ENCODE measurements at places on chromosomes 16 and 17.

GRCh38 chr17:43411369-43411677 is 12.5 kb downstream of the ARL4D start:
- no peak for DNase-seq

DNA sequence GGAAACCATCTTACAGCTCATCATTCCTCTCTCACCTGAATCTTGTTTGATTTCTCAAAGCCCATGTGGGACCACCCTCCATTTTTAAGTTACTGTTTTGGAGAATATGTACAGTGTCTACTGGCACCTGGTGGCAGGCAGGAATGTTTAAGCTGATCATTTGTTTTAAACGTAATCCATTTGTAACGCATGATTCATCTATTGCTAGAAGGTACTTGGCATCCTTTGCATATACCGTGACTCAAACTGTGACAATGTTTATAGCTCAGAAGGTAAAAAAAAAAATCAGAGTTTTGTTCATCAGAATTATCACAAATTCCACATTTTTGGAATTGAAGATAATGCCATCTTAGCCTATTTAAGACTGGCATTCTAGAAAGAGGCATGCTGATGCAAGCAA is 1007.5 kb upstream of the EEF2KMT start:
- no peak for DNase-seq

DNA sequence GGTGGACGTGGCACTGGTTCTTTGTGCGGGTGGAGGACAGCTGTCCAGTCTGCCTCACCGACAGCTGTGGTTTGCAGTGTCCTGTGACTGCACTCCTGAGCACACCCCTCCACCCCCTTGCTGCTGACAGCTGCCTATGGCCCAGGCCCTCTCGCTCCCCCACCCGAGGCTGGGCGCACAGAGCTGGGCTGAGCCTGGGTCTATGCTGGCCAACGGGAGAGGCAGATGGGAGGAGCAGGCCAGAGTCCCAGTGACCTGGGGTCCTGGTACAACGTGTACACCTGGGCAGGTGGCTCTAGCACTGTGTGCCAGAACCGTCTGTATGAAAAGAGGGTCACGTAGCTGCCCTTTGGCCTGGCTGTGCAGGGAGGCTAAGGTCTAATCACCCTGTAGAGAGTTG is 30.5 kb downstream of the BAIAP2 start:
- DNase-seq, result no peak

- DNase-seq, result no peak
These were observed 44.0 kb downstream of the CCDC182 start for GRCh38 chr17:57701124-57701523.

- DNase-seq, result no peak
These were observed 547 bp upstream of the ZNF48 start for GRCh38 chr16:30394592-30395154.

- peak; percentile 57 for DNase-seq
These were observed 42.2 kb upstream of the GSE1 start for GRCh38 chr16:85570735-85571562.

DNA sequence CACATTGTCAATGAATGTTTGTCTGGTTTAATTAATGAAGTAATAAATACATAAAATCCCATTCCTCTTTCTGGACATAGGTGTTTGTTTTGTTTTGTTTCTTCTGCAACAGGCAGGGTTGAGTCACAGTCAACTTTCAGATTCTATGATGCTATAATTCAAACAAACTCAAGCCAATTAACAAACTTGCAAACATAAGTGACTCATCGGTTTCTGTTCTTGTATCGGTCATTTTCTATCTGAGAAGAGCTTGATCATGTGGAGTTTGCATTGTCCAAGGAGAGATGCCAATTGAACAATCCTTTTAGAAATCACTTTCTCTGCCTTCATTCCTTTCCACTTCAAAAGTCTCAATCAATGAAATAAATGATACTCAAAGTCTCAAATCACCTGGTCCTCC is 294.2 kb upstream of the C16orf82 start:
- no peak for DNase-seq

GRCh38 chr17:16486373-16487250 is 5.4 kb downstream of the LRRC75A start:
- DNase-seq, result no peak

DNA sequence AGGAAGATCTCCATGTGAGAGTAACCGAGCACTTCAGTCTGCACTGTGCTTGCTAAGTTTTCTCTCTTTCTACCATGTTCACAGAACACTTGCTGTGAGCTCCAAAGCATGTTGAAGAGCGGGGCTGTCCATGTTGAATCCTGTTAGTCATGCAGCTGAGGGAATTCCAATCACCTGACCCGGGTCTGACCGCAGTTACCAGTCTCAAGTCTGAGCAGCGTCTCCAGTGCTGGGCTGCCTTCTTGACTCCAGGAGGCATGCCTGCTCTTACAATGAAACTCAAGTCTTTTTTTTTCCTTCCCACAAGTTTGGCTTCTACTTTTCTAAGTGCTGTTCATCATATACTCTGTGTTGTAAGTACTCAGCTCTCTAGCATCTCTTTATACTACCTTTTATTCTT is 44.3 kb downstream of the HOXB1 start:
- DNase-seq, result no peak

- no peak for DNase-seq
These were observed 78.8 kb downstream of the BMERB1 start for GRCh38 chr16:15513156-15513555.

- DNase-seq, result no peak
These were observed 4.6 kb downstream of the CNTD1 start for GRCh38 chr17:42803074-42803883.

- DNase-seq, result peak; percentile 65
These were observed 11.4 kb upstream of the TCAP start for GRCh38 chr17:39653662-39654331.

GRCh38 chr17:7423679-7424078 is 1.7 kb upstream of the SPEM2 start:
- DNase-seq, result no peak

- no peak for DNase-seq
These were observed 688 bp downstream of the CA10 start for GRCh38 chr17:52157603-52158449.

GRCh38 chr16:22117609-22118008 is 25.3 kb downstream of the VWA3A start:
- no peak for DNase-seq

DNA sequence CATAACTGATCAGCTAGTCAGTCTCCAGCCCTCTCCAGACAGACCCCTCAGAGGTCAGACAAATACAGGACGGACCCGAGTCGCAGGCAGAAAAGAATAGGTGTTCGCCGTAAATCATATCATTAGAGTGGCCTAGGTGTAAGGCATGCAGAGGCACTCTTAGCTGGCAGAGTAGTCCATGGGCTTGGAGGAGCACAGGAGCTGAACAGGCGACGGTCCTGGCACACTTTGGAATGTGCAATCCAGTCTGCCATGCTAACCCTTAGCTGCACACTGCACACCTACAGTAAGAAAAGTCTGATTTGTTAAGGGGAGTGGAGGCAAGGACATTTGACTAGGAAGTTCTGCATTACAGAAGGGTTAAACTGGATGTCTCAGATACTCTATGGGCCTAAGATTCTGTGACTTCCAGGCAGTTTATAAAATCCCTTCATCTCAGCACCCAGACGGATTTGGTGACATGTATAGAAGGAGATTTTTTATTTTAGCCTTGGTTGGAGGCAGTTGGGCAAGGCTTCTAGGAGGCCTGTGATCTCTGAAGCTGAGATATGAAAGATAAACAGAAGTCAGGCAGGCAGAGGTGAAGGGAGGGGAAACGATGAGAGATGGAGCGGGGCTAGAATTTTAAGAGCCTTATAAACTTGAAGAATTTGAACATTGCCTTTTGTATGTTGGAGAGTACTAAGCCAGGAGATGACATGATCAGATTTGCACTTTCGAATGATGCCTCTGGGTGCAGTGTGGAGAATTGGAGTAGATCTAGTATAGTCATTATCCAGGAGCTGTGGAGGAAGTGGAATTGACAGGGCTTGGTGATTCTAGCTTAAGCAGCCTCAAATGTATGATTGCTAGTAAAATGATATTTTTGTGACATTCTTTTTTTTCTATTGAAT is 34.6 kb upstream of the SLC5A11 start:
- no peak for DNase-seq

DNA sequence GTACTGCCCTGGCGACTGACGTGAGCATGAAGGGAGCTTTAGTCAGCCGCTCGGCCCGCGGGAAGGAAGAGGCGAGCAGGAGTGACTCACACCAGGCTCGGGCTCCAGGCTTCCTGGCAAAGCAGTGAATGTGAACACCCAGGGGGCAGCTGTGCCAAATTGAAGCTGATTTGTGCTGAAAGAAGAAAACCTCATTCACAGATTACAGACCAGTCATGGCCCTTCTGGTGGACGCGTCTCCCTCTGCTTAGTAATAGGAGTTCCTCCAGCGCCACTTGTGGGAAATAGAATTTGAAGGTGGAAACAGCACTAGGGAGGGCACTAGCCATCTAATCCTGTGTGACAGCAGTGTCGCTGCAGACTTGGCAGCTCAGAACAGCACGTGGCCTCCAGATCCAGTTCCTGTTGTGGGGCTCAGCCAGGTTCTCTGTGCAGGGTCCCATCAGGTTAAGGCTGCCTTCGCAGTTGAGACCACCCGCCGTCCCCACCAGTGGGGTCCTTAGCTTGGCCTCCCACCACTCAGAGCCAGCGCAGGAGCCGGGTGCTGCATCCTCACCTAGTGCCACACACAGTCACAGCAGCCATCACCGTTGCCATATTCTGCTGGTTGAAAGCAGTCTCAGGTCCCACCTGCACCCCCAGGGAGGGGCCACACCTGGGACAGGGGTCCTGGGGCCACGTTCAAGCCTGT is 164.5 kb upstream of the CHMP6 start:
- no peak for DNase-seq

- DNase-seq, result no peak
These were observed 172.8 kb upstream of the CDH11 start for GRCh38 chr16:65294708-65295107.

- peak; percentile 19 for DNase-seq
These were observed 6.6 kb upstream of the TMEM204 start for GRCh38 chr16:1526608-1527555.

GRCh38 chr17:82734987-82735866 is at the start of gene FN3K:
TSS of gene FN3K (plus strand) at chr17:82735615. CDS start at chr17:82735637, 22 bp downstream.
- no peak for DNase-seq

GRCh38 chr16:53417011-53417410 is 17.3 kb upstream of the RBL2 start:
- DNase-seq, result no peak

DNA sequence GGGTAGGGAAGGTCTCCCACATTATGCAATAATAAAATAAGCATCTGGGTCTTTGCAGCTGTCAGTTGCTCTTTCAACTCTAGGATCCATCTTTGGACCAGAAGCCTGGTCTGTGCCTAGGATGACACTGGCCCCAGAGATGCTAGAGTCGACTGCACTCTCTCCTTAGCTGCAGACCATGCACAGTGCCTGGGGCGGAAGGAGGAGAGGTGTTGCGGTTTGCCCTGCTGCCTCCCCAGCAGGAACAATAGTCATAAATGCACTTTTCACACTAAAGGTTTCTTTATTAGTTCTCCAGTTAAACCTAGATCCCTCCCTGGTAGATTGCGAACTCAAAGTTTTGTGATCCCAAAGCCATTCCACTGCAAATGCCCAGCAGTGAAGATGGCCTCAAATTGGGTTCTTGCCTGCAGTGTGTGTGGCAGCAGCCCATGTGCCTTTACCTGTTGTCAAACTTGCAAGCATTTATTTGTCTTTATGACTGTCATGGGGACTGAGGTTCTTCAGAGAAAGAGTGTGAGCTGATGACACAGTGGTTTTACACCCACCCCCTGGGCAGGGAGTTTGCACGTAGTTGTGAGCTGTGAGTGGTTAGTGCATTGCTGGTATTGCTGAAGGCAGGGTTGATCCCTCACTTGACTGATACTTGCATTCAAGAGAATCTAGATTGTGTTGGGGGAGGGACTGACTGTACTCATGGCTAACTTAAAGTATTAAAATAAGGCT is 10.3 kb downstream of the ATXN1L start:
- peak; percentile 60 for DNase-seq

GRCh38 chr16:48408688-48409087 is 23.5 kb upstream of the SIAH1 start:
- no peak for DNase-seq

DNA sequence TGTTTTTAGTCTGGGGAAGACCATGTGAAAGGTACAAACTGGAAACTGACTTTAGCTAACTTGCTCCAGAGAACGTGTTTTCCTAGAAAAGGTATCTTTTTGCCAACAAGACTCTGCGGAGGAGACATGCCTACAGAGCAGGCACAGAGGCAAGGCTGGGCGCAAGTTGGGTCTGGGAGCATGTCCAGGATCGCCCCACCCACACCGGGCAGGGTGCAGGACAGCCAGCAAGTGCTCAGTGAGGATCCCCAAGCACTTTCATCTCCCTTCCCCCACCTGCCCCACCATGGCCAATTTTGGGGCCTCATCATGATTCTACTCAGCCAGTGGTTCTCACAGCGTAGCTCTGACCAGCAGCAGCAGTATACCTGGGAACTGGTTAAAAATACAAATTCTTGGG is 18.2 kb upstream of the ROGDI start:
- DNase-seq, result no peak

DNA sequence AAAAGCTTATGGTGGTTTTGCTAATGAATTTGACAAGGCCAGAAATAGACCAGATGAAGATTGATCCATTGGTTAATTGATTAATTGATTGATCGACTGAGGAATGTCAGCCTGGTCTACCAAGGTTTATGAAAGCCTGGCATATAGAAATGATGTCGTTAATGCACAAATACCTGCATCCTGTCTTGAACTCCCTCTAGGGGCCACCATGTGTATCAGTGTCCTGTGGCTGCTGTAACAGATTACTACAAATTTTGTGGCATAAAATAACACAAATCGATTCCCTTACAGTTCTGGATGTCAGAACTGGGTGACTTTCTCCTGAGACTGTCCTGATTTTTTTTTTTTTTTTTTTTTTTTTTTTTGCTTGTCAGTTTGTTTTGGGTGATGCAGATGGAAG is 553.2 kb downstream of the MAF start:
- peak; percentile 23 for DNase-seq

DNA sequence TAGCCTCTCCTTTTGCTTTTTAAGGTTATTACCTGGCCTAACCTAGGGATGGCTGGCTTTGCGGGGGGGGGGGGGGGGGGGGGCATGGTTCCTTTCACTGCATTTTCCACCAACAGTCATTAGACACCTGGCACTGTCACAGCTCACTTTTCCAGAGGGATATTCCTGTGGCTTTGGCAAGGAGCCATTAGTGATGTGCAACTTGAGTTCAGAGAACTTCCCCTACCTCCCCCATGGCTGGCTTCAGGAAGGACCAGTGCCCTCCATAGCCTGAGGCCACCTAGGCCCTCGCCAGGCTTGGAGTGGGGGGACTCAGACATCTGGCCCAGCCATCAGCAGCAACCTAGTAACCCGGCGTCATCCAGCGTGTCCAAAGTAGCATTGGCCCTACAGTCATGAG is 234.6 kb downstream of the CPPED1 start:
- no peak for DNase-seq

GRCh38 chr17:40803617-40804082 is 3.9 kb upstream of the KRT28 start:
- DNase-seq, result peak; percentile 62

- DNase-seq, result no peak
These were observed 80.9 kb downstream of the GOSR1 start for GRCh38 chr17:30557916-30558685.

GRCh38 chr16:75280331-75280804 is 28.9 kb upstream of the BCAR1 start:
- DNase-seq, result no peak

All from CD4-positive, alpha-beta T cell treated with Interleukin-4 for 4 hours (primary cell).